CD4-positive, alpha-beta T cell treated with Interleukin-15 for 4 hours (primary cell): ENCODE measurements at places on chromosomes 5 and 9.

DNA sequence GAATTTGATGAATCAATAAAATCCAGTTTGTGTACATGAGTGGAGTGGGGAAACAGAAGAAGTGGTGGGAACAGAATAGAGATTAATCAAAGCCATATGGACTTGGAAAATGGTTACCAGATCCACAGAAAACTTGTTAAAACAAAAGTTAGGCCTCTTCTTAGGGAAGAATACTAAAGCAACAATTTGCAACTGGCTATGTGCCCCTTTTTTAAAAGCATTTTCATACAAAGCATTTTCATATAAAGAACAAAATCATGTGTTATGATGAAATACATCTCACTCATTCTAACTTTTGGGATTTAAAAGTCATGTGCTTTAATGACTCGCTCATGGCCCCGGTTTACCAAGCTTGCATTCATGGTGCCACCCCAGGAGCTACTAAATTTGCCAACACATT is 276.9 kb downstream of the EFNA5 start:
- DNase-seq = no peak

- DNase-seq = no peak
Measured at GRCh38 chr5:143026380-143026779, 256.2 kb downstream of the ARHGAP26 start.

DNA sequence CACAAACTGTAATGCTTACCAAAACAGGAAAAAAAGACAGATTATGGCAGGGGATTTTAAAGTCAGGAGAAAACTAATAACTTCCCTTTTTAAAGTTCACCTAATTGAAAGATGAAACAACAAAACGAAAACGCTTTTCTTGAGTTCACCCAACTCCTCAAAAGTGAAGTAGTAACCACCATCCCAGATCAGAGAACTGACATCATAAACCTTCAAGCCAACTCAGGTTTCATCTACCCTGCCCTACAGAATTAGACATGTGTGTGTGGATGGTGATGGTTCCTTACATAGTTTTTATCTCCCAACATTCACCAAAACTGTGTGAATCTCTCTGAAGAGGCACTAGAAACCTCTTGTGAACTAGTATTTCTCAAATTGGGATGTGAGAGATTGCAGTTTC is 195.2 kb upstream of the PTGER4 start:
- no peak for DNase-seq

- DNase-seq = no peak
Measured at GRCh38 chr5:89071101-89071940, 188.3 kb upstream of the MEF2C start.

GRCh38 chr5:2912741-2913140 is 161.3 kb upstream of the IRX2 start:
- DNase-seq = no peak

DNA sequence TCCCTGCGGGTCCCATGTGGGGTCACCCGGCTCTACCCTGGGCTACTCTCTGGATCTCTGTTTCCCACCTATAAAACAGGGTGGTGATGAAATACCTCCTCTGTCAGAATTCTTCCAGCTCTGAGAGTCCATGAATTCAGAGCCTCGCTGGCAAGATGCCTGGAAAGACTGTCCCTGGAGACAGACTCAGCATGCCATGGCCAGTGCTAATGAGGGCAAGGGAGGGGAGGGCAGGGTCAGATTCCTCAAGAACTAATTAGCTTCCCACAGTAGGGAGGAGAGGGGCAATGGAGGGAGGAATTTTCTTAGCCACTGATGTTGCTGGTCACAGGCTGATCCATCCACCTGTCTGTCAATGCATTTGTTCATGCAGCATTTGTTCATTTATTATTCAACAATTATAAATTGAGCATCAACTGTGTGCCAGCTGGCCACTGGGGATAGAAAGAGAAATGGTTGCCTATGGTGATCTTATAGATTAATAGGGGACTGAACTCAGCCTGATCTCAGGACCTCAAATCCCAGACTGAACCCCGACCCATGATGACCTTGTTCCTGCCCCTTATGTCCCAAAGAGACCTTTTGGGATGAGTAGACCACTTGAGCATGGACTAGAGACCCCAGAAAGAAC is 4.7 kb downstream of the SYNPO start:
- no peak for DNase-seq

DNA sequence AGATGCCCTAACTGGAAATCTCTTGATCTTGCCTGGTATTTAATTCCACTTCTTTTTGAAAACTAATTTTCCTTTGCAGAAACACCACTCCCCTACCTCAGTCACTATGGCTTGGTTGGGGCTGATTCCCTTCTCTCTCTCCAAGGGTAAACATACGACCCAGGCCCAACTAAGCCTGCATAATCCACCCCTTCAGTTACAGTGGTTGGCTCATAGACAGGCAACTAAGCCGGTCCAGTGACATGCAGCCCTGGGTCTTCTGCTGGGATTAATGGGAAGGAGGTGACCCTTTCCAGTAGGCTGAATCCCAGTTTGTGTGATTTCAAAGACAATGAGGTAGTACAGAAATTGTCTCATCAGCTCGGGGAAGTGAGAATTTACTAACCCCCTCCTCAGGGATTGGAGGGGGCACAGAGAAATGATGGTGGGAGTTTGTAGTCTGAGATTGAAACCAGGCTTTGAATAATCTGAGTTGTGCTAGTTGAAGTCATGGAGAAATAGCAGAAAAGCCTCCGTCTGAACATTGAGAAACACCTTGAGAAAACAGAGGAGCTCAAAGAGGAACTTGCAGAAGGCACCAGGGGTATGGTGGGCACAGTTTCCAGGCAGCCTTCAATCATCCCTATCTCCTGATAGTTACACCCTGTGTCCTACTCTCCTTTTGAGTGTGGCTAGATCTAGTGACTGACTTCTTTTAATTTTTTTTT is 148.9 kb downstream of the GCNT1 start:
- no peak for DNase-seq

- no peak for DNase-seq
Measured at GRCh38 chr9:132946211-132946610, 1.8 kb upstream of the TSC1 start.

GRCh38 chr5:89191374-89191773 is 308.4 kb upstream of the MEF2C start:
- no peak for DNase-seq

- no peak for DNase-seq
Measured at GRCh38 chr5:58946230-58946629, 363.4 kb downstream of the RAB3C start.

DNA sequence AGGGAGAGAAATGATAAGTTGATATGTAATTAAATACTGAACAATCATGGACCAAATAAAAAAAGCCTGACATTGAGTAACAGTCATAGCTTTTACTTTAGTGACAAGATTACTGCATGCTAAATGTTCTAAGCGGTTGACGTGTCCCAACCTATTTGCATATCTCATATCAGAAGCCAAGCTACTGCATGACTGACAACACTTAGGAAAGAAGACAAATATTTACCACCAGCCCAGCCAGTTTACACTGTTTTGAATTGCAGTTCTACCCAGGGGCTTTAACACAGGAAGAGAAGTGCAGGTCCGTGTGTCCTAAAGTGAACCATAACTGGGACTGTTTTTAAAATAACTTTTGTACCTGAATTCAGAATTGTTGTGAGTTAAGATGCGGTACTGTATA is 219.9 kb downstream of the PRDM9 start:
- DNase-seq = no peak
